ENCODE measurements at places on chromosomes 7 and 10.

GRCh38 chr10:1116696-1117280 lies 60.6 kb downstream of the WDR37 start:
- DNase-seq, result no peak

DNA sequence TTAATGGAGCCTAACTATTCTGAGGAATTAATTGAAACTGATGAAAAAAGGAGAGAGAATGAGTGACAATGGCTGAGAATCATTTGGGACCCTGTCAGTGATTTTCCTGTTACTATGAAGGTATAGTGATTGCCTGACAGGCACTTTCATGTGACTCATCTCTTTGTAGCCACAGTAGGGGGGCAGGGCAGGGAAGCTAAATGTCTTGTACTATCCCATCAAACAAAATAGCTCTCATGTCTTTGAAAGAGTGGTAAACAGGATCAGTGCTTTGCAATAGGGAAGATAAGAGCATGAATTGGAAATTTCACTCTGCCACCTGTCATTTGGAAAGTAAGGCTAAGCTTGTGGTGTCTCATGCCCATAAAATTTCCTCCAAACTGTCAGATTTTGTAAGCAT lies 94.5 kb upstream of the GSDME start:
- peak; percentile 29 for DNase-seq

- DNase-seq, result no peak
Measured at GRCh38 chr10:88987243-88987725, 3.3 kb upstream of the FAS start.

DNA sequence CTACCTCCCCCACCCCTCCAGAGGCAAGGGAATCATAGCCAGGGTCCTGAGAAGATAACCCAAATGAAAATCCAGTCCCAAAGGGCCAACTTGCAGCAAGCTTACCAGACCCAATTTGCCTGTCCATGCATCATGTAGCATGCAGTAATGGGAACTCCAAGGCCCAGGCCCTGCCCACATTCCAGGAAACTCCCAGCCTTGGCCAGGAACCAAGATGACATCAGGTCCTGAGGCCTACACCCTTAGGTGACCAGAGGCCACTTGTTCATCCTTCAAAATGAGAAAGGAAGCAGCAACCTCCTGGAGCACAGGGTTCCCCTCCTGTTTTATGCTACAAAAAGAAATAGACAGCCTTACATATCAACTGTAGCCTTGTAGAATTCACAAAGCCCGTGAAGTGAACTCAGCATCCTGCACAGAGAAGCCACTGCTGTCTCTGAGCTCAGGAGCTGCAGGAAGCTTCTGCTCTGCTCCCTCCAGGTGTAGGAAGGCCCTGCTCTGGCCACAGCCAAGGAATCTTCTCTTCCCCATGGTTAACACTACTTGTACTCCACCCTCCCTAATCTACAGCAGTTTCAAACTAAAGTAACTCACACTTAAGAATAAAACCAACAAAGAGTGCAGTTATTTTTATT lies 30.3 kb upstream of the GRB10 start:
- no peak for DNase-seq

GRCh38 chr7:101877882-101878591 lies 60.6 kb downstream of the CUX1 start:
- no peak for DNase-seq

All from stimulated activated CD4-positive, alpha-beta T cell treated with anti-CD3 and anti-CD28 coated beads, Interleukin-4, amount 100 ng/mL, for 24 hours (primary cell).